ENCODE measurements at places on chromosomes 6 and 20.

- DNase-seq: no peak
Measured at GRCh38 chr20:2315440-2315778, 19.6 kb downstream of the TGM3 start.

- no peak for DNase-seq
Measured at GRCh38 chr20:34047917-34048316, 54.2 kb downstream of the RALY start.

DNA sequence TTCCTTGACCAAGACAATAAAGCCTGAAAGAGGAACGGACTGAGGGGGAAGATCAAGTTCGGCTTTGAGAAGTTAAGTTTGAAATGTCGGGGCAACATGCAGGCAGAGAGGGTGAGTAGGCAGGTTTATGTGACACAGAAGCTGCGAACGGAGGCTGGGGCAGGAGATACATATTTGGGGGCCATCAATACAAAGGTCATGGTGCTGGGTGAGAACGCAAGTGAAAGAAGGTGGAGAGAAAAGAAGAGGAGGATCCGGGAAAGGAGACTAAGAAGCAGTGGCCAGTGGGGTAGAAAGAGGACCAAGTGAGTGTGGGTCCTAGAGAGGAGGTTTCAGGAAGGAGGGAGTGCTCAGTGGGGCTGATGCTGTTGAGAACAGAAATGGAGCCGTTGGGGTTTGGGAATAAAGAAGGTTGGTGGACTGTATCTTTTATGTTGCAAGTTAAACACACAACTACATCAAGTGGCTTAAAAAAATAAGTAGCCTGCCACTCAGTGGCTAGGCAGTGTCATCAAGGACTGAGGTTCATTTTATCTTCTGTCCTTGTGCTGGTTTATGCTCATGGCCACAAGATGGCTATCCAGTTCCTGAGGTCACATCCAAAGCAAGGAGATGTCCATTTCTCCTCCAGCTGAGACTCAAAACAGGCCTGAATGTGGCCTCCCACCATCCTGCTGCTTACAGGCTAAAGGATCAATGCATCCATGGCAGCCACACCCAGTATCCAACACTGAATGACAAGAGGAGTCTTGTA, 1.7 kb upstream of the BLCAP start:
- no peak for DNase-seq

DNA sequence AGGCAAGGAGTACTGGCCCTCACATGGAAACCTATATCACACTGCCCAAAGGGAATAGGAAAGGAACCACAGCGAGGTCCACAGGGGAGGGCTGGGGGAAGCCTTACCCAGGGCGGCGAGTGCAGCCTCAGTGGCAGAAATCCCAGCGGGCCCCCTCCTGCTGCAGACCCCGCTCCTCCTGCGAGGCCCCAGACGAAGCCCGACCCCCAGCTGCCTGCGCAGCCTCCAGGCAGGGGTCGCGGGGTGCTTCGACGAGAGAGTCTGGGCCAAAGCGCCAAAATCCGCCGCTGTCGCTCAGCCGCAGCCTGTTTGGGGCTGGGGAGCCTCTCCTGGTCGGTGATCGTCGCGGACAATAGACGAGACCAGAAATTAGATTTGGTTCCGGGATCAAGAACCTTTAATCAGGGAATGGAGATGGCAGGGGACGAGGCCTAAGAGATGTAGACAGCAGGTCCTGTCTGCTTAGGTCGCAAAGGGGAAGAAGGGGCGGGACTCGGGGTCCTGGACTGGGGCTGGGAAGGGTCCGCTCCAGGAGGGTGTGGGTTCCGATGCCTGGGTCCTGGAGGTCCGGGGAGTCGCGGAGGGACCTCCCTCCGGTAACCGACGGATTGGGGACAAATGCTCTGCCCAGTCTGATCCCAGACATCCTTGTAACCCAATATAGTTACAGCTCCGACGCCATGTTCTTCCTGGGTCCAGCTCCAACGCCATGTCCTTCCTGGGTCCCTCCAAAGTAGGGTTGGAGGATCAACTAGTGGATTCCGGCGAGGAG, 36.4 kb upstream of the HLA-E start:
- DNase-seq: no peak

DNA sequence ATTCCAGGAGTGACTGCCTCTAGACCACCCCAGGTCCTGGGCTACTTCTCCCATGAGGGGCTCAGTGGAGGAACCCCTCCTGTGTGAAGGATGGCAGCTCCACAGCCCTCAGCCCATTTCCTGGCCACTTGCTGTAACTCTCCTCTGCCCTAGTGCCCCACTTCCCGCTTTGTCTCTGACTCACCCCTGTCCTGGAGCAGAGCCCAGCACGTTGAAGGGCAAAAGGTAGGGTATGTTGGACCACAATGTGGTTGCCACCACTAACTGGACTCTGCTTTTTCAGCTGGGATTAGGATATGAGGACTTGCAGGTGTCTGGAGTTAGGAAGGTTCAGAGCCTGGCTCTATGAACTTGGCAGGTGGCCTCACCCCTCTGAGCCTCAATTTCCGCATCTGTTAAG, 2.4 kb downstream of the MYBL2 start:
- no peak for DNase-seq

GRCh38 chr6:159074120-159074684, 29.4 kb upstream of the TAGAP start:
- DNase-seq: no peak

- DNase-seq: no peak
Measured at GRCh38 chr20:33821270-33821836, 10.2 kb downstream of the CHMP4B start.

DNA sequence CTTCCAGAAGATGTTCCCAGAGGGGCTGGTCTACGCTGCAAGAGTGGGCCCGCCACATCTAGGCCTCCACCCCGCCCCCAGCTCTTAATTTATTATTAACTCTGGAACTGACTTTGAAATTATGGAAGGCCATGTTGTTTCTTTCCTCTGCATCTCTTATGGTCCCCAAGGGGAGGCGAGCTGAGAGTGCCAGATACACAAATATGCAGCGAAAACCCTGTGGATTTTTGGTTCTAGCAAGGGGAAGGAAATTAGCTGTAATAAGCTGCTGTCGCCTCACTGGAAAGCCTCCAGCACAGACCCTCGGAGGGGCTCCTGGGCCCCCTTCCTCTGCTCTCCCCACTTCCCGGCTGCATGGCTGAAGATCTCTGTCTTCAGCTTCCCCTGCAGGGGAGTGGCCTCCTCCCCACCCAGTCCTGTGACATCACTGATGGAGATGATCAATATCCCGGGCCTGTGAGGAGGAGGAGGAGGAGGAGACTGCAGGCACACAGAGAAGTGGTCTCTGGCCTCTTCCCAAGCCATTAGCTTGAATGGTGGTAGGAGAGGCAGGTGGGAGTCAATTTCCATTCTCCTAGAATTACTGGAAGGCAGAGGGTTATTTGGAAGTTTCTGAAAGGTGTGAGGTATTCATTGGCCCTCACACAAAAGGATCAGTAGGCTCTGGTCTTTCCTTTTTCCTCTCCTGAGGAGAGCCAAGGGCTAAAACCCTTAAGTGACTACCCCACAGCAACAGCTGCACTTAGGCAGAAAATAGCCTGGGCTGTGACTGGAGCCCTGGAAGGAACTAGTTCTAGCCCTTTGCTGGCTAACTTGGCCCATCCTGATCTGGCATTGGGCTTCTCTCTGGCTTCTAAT, 39.7 kb upstream of the CCDC167 start:
- no peak for DNase-seq

GRCh38 chr6:162688751-162689345, 38.7 kb downstream of the PRKN start:
- no peak for DNase-seq

GRCh38 chr6:106134087-106134770, 48.1 kb downstream of the PRDM1 start:
- DNase-seq: no peak

DNA sequence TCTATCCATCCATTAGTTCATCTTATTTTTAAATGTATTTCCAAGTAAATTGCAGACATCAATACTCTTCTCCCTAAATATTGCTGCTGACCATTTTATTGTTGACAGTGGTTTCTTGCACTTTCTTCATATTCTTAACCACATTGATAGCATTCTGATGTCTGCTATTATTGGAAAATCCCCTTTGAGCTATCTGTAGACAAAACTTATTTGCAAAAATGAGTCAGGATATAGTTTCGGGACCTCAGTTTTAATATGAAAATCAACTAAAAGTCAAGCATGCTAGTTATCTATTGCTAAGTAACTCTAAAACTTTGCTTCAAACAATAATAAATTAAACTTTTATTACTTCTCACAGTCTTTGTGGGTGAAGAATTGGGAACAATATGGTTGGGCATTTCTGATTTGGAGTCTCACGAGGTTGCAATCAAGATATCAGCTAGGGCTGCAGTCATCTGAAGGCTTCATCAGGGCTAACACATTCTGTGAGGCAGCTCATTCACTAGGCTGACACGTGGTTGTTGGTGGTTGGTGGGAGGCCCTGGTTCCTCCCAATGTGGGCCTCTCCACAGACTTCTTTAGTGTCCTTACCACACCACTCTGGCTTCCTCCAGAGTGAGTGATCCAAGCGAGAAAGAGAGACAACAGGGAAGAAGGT, 32.7 kb downstream of the CD109 start:
- no peak for DNase-seq

- DNase-seq: no peak
Measured at GRCh38 chr6:97669191-97670031, 386.4 kb upstream of the MMS22L start.

DNA sequence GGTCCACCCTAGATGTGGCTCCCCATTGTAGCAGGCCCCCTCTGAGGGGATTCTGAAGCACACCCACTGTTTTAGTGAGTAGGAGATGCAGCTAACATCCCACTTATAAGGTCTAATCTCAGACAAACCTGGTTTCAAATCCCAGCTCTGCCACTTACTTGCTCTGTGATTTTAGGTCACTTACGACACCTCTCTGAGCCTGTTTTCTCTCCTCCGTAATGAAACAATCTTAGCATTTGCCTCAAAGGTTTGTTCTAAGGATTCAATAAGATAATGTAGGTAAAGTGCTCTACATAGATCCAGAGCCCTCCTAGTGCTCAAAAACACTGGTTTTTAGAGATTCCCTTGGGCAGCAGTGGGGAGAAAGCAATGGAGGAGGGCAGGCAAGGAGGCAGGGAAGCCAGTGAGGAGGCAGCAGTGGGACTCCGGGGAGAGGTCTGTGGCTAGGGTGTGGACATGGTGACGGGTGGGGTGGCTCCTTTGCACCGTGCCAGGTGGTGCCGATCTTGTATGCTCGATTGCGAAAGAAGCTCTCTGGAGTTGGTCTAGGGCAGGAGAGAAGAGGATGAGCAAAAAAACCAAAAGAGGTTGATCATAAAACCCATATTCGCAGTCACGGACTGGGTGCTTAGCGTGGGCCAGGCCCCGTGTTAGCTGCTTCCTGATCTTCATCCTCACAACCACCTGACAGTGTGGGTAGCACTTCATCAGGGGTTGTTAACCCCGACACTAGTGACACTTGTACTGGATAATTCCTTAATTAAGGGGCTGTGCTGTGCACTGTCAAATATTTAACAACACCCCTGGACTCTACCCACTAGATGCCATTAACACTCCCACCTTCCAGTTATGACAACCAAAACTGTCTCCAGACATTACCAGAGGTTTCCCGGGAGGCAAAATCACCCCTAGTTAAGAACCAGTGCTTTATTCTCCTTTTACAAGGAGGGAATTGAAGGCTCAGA, 16.8 kb upstream of the PTGIS start:
- DNase-seq: no peak

All from chondrocyte (in vitro differentiated cells).